Effector CD4-positive, alpha-beta T cell (primary cell): ENCODE measurements at places on chromosomes 6 and 20.

- DNase-seq, result no peak
Measured at GRCh38 chr6:105608711-105609374, 206.0 kb upstream of the PREP start.

- no peak for DNase-seq
Measured at GRCh38 chr6:152150196-152150595, 342.7 kb downstream of the ESR1 start.

DNA sequence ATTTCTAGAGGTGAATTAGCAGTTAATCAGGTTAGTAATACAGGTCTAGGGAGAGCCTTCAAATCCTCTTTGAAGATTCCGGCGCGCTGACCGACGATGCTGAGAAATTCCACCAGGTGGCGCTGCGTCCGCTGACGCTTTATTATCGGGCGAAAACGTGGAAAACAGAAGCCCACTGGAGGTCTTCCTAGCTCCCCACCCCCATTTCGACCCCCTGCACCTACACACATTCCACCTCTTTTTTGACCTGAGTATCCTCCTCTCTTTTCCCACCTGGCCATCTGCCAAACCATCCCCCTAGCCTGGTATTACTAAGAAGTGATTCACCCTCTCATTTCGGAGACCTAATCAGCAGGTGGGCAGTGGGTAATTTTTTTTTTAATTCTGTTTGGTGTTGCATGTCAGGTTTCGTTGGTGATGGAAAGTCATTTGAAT, 65.4 kb upstream of the RIN2 start:
- peak; percentile 10 for DNase-seq

DNA sequence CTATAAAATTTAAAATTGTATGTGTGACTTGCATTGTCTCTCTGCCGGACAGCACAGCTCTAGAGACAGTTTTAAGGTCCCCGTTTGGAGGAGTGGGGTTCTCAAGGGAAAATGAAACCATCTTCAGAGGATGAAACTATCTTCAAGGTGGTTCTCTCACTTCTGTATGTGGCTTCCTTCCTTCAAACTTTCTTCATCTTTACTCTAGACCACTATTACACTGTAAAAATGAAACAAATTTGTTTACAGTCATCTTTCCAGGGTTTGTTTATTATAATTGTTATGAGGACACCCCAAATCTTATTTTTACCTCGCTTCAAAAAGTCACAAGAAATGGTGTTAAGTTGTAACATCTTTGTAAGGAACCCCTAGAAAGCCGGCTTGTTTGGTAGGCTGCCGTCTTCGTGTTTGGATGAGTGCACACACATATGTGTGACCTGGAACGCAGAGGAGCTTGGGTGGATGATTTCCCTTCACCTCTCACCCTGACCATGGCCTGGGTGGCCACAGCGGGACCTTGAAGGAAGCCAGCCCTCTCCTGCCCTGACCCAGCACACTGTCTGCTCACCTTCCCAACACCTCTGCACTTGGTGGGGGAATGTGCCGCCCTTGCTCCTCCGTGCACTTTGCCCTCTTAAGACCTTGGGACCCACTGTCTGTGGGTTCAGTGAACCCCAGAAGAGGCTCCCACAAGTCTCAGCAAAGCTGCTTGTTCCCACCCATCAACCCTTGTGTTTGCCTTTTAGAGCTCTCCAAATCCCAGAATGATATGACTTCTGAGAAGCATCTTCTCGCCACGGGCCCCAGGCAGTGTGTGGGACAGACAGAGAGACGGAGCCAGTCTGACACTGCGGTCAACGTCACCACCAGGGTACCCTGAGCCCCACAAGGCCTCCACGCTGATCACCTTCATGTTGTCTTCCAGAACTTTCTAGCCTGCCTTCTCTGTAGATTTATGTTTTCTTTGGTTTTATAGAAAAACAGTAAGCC, 67.8 kb downstream of the SYTL3 start:
- no peak for DNase-seq

GRCh38 chr6:131036601-131037000, 26.4 kb downstream of the EPB41L2 start:
- no peak for DNase-seq

- DNase-seq, result no peak
Measured at GRCh38 chr20:2289475-2289874, 6.3 kb upstream of the TGM3 start.

DNA sequence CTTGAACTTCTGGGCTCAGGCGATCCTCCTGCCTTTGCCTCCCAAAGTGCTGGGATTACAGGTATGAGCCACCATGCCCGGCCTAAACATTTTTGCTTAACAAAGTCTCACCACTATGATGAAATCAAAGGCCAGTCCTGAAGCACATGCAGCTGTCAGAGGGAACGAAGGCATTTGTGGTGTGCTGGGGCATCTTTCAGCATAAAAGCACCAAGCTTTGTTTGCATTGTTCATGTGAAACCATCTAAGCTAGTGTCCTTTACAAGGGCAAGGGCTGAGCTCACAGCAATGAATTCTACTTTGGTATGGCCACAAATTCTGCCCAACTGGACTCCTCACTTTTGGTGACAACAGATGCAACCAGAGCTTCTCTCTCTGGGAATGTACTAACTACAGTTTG, 66.8 kb downstream of the ZFP64 start:
- DNase-seq, result no peak

GRCh38 chr6:42227173-42227850, 9.7 kb upstream of the MRPS10 start:
- DNase-seq, result no peak

DNA sequence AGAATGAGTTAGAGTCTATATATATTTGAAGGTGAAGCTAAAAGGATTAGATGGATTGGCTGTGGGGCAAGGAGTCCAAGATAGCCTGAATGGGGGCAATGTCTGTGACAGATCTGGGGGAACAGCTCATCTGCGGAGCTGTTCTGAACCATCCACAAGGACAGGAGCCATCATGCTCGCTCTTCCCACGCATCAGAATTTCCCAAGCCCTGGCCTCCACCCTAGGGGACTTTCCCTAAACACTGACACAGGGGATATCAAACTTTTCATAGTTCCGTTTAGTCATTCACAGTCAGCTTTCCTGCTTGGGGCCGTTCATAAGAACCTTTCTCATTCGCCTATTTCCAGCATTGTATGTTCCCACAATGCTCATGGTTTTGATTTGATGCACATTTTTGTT, 37.6 kb upstream of the CCN6 start:
- DNase-seq, result no peak
